ENCODE measurements at places on chromosomes 2 and 18.

DNA sequence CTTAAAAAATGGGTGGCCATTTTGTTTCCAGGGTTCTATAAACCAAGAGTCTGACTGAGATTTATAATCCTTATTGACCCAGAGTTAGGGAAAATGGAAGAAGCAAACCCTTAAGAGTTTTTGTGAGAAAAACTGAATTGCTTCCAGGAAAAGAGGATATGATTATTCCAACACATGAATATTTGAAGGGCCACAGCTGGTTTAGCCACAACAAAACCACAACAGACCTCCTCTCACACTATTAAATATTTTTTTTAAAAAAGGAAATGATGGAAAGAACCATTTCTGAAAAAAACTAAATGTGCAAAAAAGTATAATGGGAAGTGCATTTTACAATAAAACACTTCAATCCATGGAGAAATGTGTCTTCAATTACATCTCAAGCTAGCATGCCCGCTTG is 182.7 kb downstream of the ETAA1 start:
- DNase-seq = no peak

- DNase-seq = no peak
Observed at GRCh38 chr18:25164211-25164847, 187.6 kb downstream of the ZNF521 start.

DNA sequence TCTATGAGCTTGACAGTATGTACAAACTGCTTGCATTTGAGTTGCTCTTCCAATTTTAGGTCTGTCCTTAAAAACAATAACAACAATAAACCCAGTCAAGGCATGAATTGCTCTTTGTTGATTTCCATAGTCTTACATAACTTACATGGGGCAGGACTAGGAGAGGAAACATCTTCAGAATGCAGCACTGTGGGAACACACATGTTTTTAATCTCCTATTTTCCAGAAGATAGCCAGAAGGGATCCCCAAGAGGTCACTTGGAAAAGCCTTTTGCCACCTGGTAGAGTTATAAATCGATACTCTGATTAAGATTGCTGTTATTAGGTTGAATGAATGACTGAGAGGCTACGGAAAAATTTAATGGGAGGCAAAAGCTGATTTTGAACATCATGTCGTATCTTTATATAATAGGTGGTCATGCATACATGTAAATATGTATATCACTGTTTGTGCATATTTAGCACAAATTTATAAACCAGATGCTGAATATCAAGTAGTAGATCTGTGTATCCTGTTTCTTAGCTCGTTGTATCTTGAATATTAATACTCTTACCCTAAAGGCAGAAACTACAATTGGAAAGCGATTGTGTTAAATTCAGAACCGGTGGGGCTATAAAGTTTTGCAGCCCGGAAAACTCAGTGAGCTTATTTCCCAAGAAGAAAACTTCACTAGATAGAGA is 479.4 kb upstream of the TCF4 start:
- DNase-seq = no peak

DNA sequence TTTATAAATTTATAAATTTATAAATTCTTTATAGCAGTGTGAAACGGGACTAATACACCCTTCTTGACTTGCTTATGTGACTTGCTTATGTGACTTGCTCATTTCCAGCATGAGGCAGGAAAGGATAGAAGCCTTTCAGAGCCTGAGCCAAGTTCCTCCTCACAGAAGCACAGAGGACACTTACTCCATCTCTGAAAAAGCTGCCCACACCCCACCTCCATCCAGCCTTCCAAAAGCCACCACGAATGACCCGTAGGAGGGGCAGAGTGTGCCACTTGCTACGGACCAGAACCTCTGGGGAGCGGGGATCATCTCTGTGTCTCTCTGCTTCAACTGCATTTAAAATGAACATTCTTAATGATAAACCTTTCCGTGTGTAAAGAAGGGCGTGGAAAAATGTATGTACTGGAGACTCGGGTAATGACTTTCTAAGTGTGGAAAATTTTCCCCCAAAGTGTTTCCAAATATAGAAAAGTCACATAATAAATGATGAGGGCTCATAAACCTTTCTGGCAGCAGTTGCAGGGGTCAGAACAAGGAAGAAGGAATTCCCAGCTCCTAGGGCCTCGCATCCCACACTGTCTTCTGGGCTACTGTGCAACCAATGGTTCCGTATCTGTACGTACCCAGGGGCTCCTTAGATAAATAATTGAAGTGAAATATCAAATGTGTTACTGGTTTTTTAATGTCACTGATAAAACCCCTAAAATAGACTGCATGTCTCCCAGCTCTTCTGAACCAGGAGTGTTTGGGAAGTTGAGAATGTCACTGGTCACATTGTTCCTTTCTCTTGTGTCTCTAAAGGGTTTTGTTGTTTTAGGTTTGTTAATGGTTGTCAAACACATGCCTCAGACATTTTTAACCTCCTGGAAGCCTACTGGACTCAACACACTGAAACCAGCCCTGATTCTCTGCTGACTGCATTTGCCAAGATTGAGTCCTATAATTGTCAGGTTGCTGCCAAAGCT is 104.5 kb upstream of the LTBP1 start:
- DNase-seq = no peak

- DNase-seq = no peak
Observed at GRCh38 chr2:134140251-134140661, 113.6 kb upstream of the MGAT5 start.

Measured in stimulated activated CD8-positive, alpha-beta memory T cell treated with anti-CD3 and anti-CD28 coated beads, Interleukin-7, amount 100 ng/mL, for 24 hours (primary cell).